ENCODE measurements at places on chromosomes 1 and 21.

GRCh38 chr1:223813645-223814044, 32.1 kb downstream of the TP53BP2 start:
- no peak for DNase-seq

- DNase-seq: no peak
Observed at GRCh38 chr1:86957221-86957620, 42.8 kb downstream of the HS2ST1 start.

DNA sequence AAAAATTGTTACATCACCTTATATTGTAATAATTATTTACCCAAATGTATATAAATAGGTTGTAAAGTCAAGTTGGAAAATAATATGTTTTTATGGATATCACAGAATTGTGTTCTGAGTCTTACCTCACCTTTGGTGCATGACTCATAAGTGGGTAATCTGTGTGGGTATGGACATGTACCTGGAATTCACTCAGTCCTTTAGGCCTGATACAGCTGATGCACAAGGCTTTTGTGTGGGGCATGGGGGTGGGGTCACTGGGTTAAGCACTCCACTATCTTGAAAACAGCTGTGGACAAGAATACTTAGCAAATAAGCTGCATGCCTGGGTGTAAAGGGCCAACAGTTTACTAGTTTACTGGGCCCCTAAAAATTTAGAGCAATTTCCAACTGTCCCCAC, 34.4 kb downstream of the INKA2 start:
- DNase-seq: no peak

- no peak for DNase-seq
Observed at GRCh38 chr1:47396671-47397196, 19.4 kb upstream of the FOXE3 start.

DNA sequence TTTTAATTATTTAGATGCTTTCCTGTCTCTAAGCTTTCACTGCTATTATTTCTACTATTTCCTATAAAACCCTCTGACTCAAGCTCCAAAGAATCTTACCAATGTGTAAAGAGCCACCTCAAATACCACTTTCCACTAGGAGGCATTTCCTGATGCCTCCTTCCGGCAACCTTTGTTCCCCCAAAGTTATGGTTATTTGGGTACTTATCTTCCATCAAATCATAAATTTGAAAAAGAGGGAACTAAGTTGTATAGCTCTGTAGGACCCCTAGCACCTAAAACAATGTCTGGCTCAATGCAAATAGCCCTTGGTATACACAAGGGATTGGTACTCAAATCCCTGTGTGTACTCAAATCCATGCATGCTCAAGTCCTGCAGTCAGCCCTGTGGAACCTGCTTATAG, 79.6 kb downstream of the NME7 start:
- no peak for DNase-seq

DNA sequence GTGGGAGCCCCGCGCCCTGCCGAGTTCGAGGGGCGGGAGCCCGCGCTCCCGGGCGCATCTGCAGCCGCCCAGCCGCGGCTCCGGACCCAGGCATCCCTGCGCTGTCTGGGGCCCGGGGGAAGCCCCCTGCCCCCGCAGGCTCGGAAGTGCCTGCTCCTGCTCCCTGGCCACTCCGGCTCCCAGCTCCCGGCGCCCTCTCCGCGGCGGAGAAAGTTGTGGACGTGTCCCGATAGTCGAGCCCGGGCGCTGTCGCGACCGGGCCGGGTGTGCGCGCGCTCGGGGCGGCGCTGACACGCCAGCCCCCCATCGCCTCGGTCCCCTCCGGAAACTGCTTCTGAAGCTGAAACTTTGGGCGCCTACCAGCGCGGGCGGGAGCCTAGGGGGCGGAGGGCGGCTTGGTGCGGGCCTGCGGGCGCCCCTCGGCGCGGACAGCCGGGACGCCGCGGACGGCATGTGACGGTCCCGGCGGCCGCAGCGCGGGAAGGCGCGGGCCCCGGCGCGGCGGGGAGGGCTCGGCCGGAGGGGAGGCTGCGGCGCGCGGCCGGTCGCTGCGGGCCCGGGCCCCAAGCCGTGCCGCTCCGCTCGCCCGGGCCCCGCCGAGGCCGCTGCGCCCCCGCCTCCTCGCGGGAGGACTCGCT, 515 bp downstream of the MAN1C1 start:
- peak; percentile 46 for DNase-seq

Measured in stimulated activated naive CD4-positive, alpha-beta T cell (primary cell).